ENCODE measurements at places on chromosomes 2 and 18.

GRCh38 chr2:28408764-28409599 is 16.3 kb downstream of the FOSL2 start:
- no peak for DNase-seq

- DNase-seq: no peak
Observed at GRCh38 chr18:56166914-56167313, 471.5 kb downstream of the TXNL1 start.

- no peak for DNase-seq
Observed at GRCh38 chr2:237125967-237126366, 40.3 kb downstream of the COPS8 start.

DNA sequence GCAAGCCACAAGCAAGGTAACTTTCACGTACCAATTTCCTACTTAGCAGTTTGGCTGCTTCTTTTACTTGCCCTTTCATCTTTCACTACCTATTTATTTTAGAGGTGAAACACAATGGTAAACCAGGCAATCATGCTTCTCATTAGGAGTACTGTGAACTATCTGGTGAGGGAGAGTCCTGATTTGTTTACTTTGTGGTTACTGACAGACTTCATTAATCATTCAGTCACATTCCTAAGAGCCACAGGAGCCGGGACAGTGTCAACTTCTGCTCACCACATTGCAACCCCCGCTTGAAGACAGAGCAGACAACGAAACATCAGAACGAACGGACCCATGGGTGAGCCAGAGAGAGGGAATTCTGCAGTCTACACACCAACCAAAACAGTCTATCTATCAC is 28.8 kb downstream of the TUBB6 start:
- no peak for DNase-seq

GRCh38 chr2:6917761-6918421 is 679 bp downstream of the RNF144A start:
- DNase-seq: no peak

DNA sequence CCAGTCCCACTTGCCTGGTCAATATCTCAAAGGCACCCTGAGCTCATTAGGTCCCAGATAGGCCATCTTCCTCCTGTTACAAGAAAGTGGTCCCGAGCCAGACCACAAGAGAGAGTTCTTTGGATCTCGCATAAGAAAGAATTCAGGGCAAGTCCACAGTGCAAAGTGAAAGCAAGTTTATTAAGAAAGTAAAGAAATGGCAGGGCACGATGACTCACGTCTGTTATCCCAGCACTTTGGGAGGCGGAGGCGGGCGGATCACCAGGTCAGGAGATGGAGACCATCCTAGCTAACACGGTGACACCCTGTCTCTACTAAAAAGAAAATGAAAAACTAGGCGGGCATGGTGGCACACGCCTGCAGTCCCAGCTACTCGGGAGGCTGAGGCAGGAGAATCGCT is 10.8 kb upstream of the SMAD7 start:
- no peak for DNase-seq
